Chondrocyte (in vitro differentiated cells): ENCODE measurements at places on chromosomes 2 and 18. TPM values are rescaled to one million over a fixed set of nuclear protein-coding genes. Genes with fewer than 3 reads are reported as not detected.

DNA sequence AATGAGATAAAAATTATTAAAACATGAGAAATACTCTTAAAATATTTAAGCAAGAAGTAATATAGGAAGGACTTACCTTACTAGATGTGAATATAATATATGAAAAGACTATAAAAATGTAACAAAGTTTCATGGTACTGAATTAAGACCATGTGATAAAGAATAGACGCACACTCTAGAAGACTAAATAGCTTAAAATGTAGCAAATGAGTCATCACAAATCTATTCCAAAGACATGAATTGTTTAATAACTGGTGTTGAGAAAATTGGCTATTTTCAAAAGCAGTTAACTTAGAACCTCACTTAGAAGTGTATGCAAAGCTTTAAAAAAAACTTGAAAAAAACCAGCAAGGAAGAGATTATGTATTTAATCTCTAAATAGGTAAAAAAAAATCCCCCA, 64.1 kb downstream of the POLE4 start:
- peaks cover 10% of the 10 kb centered on the region for H3K4me1 ChIP-seq
- H3K27ac ChIP-seq: no peak overlapping the region
- H3K4me3 ChIP-seq: no peak overlapping the region
- no peaks in the 10 kb centered on the region for H3K36me3 ChIP-seq
- DNase-seq: no peak

DNA sequence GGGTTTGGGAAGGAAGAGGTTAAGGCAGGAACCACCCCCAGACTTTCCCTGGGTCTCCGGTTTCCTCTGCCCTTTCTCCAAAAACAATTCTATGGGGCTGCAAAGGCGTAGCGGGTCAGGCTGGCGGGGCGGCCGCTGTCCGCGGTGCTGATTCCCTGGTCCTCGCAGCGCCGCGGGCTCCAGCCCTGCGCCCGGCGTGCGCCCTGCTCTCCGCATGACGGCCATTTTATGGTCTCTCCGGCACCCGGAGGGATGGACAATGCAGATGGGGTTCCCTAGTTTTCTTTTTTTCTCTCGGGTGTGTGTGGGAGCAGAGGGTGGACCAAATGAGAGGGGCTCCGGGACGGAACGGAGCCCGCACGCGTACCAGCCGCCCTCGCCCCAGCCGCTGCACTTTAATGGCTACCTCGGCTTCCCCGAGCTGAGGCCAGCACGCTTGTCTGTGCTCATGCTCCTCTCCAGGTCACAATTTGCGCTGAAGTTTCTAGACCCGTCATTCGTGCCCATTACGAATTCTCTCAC, 1.6 kb downstream of the ST8SIA3 start:
- no peaks in the 10 kb centered on the region for H3K36me3 ChIP-seq
- peaks cover 53% of the 10 kb centered on the region for H3K27me3 ChIP-seq
- H3K27ac ChIP-seq: no peak overlapping the region
- no peak for DNase-seq
- H3K4me1 ChIP-seq: peaks cover 16% of the 10 kb centered on the region

DNA sequence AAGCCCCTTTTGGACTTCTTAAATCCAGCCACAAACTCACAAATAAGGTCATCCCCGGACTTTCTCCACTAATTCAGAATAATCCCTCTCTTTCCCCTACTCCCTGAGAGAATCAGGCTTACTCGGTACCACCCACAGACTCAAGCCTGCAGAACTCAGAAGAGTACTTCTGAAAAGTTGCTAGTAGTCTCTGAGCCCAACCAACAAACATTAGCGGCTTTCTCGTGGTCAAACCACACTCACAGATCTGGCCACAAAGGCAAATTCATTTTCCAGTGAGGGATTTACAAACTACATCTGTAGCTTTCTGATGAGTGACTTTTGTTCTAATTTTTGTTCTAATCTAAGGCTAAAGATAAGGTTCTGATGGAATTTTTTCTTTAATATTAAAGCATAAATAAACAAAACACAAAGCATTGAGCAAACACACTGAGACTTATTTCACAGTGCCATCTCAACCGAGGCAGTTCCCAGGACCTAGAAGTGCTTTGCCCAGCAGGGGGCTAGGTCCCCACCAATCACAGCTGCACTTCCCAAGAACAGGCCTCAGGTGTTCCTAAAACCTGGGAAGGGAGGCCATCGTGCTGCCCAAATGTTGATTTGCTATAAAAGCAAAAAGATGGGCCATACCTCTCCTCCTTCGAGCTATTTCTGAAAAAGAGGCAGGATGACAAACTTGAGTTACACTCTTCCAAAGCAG, 110.7 kb downstream of the COLEC12 start:
- no peak overlapping the region for H3K27ac ChIP-seq
- no peaks in the 10 kb centered on the region for H3K36me3 ChIP-seq
- DNase-seq: no peak
- no peak overlapping the region for H3K4me3 ChIP-seq
- peaks cover 3% of the 10 kb centered on the region for H3K4me1 ChIP-seq

- no peak for DNase-seq
- H3K4me1 ChIP-seq: peaks cover 25% of the 10 kb centered on the region
- peaks cover 8% of the 10 kb centered on the region for H3K36me3 ChIP-seq
Observed at GRCh38 chr2:186903216-186903615, 54.2 kb upstream of the ZSWIM2 start.

DNA sequence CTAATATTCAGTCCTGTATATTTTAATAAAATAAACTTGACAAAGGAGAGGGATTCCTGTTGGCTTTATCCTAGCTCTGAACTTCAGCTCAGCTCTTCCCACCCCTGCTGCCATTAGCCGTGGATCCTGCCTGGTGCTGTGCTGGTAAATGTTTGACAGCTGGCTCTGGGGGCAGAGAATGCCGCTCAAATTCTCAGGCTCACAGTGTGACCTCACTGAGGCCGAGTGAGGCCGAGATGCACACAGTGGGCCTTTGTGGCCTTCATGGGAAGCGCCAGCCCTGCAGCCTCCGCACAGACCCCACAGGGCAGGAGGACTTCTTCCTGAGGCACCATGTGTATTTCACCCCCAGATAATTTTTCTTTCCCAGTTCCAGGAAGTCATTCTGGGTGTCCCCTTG, 16.5 kb upstream of the FAHD2A start:
- no peaks in the 10 kb centered on the region for H3K36me3 ChIP-seq
- H3K4me3 ChIP-seq: no peak overlapping the region
- peaks cover 7% of the 10 kb centered on the region for H3K27me3 ChIP-seq
- DNase-seq: no peak

DNA sequence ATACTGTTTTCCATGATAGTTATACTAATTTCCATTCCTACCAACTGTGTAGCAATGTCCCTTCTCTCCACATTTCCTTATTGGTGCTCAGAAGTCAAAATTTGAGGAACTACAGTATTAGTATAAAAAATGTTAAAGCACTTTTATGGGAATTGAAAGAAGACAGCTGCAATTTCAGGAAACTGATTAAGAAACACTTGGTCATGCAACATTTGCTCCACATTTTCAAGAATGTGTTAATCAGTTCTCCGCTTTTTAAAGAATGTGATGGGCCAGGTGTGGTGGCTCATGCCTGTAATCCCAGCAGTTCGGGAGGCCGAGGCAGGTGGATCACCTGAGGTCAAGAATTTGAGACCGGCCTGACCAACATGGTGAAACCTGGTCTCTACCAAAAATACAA, 33.6 kb upstream of the MGAT4A start:
- no peak for DNase-seq
- H3K4me3 ChIP-seq: no peak overlapping the region
- H3K36me3 ChIP-seq: peaks cover 3% of the 10 kb centered on the region
- peaks cover 32% of the 10 kb centered on the region for H3K27me3 ChIP-seq
- H3K4me1 ChIP-seq: peaks cover 20% of the 10 kb centered on the region

The GKN1 gene
- total RNA-seq: 0.37 TPM in 1 of 3 replicates, not detected in the others

The MARS2 gene
- total RNA-seq: 2.9 to 4.0 TPM (median 3.1 TPM) in 3 replicates

GRCh38 chr18:9454061-9454703, 21.1 kb upstream of the RALBP1 start:
- no peak overlapping the region for H3K27ac ChIP-seq
- H3K4me3 ChIP-seq: no peak overlapping the region
- DNase-seq: no peak
- peaks cover 2% of the 10 kb centered on the region for H3K27me3 ChIP-seq
- peaks cover 2% of the 10 kb centered on the region for H3K36me3 ChIP-seq

GRCh38 chr18:25516121-25516520, 164.2 kb upstream of the ZNF521 start:
- H3K4me3 ChIP-seq: no peak overlapping the region
- no peak overlapping the region for H3K27ac ChIP-seq
- H3K36me3 ChIP-seq: no peaks in the 10 kb centered on the region
- H3K4me1 ChIP-seq: peaks cover 31% of the 10 kb centered on the region
- no peak for DNase-seq
- H3K27me3 ChIP-seq: no peaks in the 10 kb centered on the region

The TMEM198 gene
- 3.6 to 6.1 TPM (median 4.8 TPM) in 3 replicates for total RNA-seq

DNA sequence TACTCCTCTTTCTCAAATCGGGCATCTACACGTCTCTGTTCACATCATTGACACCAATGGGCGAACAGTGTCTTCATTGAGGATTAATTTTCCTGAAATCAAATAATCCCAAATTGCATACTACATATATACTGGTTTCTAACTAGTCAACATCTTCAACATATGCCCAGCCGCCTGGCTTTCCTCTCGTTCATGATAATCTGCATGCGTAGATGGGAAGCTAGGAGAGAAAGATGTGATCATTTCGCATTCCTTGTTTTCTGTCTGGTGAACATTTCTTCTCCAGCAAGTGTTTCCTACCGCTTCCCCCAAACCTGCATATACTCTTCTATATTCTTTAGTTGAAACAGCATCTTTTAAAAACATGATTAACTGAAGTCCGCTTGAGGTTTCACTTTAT, 7.4 kb downstream of the TWIST2 start:
- H3K36me3 ChIP-seq: peaks cover 1% of the 10 kb centered on the region
- H3K4me3 ChIP-seq: no peak overlapping the region
- DNase-seq: no peak
- no peak overlapping the region for H3K27ac ChIP-seq

DNA sequence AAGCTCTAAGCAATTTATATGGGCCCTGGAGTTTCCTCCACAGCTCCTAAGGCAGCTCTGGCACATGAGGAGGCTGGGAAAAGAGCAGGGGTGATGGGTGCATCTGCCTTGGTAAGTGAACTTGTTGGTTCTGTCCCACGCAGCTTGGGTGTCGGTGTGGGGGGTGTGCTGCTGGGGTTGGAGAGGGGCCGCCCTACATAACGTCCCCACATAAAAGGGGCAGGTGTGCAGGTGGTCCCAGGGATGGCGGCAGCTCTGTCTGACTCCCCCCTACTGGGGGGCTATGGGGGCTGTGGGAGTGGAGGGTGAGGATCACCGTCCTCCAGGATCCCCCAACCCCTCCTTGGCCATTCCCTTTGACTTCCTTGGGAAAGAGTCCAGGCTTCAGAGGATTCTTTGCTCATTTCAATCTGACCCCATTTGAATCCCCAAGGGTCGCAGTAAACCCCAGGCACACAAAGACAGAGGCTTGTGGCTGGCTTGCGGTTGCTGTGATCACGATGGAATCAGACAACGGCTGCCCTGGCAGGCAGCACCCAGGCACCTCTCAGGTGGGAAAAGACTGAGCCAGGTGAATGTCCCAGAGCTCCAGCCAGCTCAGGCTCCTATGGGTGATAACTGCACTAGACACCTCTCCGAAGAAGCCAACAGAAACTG, 34.5 kb upstream of the CD8A start:
- peaks cover 34% of the 10 kb centered on the region for H3K27me3 ChIP-seq
- no peak overlapping the region for H3K4me3 ChIP-seq
- H3K27ac ChIP-seq: no peak overlapping the region
- no peaks in the 10 kb centered on the region for H3K4me1 ChIP-seq
- H3K36me3 ChIP-seq: peaks cover 4% of the 10 kb centered on the region

The NAT8 gene
- not detected in 3 replicates for total RNA-seq

GRCh38 chr18:46340716-46341115, 236.5 kb downstream of the HAUS1 start:
- no peaks in the 10 kb centered on the region for H3K36me3 ChIP-seq
- DNase-seq: no peak
- H3K27ac ChIP-seq: no peak overlapping the region
- peaks cover 2% of the 10 kb centered on the region for H3K4me1 ChIP-seq

DNA sequence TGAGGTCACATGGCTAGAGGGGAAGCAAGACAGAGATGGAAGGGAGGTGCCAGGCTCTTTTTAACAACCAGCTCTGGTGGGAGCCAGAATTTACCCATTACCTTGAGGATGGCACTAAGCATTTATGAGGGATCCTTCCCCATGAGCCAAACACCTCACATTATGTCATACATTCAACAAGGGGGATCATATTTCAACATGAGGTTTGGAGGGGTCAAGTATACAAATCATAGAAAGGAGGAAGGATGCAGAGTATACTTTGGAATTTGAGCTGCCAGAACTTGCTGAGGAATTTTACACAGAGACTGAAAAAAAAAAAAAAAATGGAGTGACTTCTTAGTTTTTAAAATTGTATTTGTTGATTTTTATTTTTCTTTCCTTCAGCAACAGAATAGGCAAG, 891.4 kb downstream of the CCDC85A start:
- H3K4me3 ChIP-seq: no peak overlapping the region
- H3K4me1 ChIP-seq: peaks cover 2% of the 10 kb centered on the region
- no peak for DNase-seq
- H3K36me3 ChIP-seq: no peaks in the 10 kb centered on the region

DNA sequence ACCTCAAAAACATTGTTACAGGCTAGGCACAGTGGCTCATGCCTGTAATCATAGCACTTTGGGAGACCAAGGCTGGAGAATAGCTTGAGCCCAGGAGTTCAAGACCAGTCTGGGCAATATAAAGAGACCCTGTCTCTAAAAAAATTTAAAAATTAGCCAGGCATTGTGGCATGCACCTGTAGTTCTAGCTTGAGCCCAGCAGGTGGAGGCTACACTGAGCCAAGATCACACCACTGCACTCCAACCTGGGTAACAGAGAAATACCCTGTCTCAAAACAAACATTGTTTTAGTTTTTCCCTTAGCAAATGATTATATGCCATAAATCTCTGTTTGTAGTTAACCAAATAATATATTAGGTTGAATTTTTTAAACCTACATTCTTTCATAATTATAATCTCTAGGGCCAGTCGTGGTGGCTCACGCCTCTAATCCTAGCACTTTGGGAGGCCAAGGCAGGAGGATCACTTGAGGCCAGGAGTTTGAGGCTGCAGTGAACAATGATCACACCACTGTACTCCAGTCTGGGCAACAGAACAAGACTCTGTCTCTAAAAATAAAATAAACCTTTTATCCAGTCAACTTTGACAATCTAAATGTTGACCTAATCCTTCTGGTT, 13.3 kb upstream of the CYP20A1 start:
- no peak overlapping the region for H3K4me3 ChIP-seq
- H3K27me3 ChIP-seq: no peaks in the 10 kb centered on the region
- DNase-seq: no peak
- H3K36me3 ChIP-seq: peaks cover 7% of the 10 kb centered on the region

The PLGLB2 gene
- 3.7 to 6.5 TPM (median 4.8 TPM) in 3 replicates for total RNA-seq

The DSG4 gene
- total RNA-seq: not detected in 3 replicates
